EL (cell line): ENCODE measurements at places on chromosomes 12 and 14.
A peak's percentile ranks its signal among the peaks of the same experiment; 100 is the strongest.

GRCh38 chr14:95477411-95478269 lies 38.8 kb downstream of the SYNE3 start:
- DNase-seq = no peak

- peak; percentile 96 for DNase-seq
These were observed 43.2 kb downstream of the PLEKHG7 start for GRCh38 chr12:92745856-92746550.

DNA sequence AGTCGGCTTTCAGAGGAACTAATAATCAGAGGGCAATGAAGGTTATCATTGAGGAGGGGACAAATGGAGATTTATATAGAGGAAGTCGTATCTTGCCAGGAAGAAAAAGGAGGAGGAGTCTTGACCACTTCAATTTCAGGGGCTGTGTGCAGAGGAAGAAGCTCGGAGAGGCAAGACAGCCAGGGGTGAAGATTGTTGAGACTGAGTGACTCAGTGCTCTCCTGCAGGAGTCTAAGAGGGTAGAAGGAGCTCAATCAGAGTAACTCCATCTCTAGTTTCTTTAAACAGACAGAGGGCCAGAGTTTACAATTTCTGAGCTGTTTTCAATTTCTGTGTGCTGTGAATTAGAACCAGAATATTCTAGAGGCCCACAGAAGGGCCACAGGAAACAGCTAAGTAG lies 439.3 kb upstream of the PRICKLE1 start:
- DNase-seq = peak; percentile 5

DNA sequence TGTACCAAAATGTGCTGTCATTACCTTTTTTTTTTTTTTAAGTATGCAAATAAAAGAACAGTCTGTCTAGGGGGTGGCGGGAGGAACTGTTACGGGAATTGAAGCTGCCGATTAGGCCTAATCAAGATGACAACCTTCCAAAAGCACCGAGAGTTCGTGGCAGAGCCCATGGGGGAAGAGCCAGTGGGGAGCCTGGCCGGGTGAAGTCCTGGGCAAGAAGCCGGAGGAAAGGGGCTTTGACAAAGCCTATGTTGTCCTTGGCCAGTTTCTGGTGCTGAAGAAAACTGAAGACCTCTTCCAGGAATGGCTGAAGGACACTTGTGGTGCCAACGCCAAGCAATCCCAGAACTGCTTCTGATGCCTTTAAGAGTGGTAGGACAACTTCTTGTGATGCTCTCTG lies 42.6 kb downstream of the ACTN1 start:
- DNase-seq = no peak

- no peak for DNase-seq
These were observed 150.3 kb upstream of the ARHGAP5 start for GRCh38 chr14:31926652-31927347.

- no peak for DNase-seq
These were observed 75.7 kb downstream of the LRRK2 start for GRCh38 chr12:40300490-40300889.

DNA sequence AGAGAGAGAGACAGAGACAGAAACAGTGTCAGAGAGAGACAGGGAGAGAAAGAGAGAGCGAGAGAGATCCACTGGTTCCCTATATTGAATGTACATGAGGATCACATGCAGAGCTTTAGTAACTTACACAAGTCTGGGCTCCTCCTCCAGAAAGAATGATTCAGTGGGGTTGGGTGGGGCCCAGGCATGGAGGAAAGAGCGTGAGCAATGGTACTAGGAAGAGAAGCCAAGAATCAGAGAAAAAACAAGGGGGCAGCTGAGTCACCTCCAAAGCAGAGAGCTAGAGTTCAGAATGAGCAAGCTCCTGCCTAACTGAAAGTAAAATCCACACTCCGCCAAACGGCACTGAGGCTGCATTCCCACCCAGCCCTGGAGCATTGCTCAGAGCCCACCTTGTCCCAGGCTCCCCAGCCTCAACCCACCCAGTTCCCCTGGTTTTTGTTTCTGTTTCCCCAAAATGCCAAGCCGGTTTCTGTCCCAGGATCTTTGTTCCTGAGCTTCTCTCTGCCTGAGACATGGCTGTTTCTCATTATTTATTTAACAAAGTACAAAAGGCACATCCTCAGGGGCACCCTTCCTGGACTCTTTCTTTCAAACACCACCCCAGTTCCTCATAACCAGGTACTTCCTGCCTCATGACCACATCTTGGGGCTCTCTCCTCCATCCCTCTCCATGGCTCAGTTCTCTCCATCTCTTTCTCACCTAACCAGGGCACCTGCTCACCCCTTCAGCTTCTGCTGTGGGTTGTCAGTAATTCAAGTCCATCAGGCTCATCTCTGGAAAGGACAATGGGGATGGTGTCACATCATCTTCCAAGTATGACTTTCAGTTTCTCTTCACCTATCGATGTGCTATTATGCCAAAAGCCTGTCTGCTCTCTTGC lies 670.3 kb upstream of the TBX3 start:
- peak; percentile 97 for DNase-seq

DNA sequence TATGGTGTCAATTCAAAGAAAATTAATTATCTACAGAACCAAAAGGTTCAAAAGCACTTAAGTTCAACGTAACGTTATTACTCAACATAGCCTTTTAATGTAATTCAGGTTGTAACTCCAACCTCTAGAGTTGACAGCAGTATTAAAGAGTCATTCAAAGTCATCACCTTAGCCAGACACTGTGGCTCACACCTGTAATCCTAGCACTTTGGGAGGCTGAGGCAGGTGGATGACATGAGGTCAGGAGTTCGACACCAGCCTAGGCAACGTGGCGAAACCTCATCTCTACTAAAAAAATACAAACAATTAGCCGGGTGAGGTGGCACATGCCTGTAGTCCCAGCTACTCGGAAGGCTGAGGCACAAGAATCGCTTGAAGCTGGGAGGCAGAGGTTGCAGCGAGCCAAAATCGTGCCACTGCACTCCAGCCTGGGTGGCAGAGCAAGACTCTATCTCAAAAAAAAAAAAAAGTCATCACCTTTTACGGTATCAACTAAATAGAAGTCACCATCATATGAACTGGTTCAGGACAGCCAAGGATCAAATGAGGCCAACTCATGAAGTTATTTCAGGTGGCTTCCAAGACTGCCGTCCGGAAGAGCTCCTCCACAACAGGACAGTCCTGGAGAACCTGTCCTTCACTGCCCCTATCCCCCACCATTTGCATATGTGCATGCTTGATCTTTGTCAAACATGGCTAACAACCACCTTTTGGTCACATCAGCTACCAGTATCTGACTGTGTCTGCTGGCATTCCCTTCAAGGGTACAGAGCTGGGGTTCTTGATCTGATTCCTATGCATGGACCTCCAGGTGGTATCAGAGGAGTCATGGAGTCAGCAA lies 4.2 kb downstream of the PPTC7 start:
- no peak for DNase-seq

- no peak for DNase-seq
These were observed 26.9 kb upstream of the FERMT2 start for GRCh38 chr14:52977798-52978197.

GRCh38 chr14:23324455-23324846 lies 3.2 kb downstream of the PABPN1 start:
- no peak for DNase-seq

GRCh38 chr12:108671110-108671509 lies 37.4 kb upstream of the SELPLG start:
- no peak for DNase-seq

GRCh38 chr14:64778104-64778754 lies 74.0 kb downstream of the PLEKHG3 start:
- no peak for DNase-seq

- no peak for DNase-seq
These were observed 585.6 kb downstream of the GALC start for GRCh38 chr14:87407344-87407743.

- no peak for DNase-seq
These were observed 196.8 kb downstream of the PPM1H start for GRCh38 chr12:62738105-62738504.

- DNase-seq = no peak
These were observed 112.0 kb downstream of the SLC5A8 start for GRCh38 chr12:101097829-101098580.

- no peak for DNase-seq
These were observed 337.9 kb downstream of the NRXN3 start for GRCh38 chr14:78508023-78508422.

DNA sequence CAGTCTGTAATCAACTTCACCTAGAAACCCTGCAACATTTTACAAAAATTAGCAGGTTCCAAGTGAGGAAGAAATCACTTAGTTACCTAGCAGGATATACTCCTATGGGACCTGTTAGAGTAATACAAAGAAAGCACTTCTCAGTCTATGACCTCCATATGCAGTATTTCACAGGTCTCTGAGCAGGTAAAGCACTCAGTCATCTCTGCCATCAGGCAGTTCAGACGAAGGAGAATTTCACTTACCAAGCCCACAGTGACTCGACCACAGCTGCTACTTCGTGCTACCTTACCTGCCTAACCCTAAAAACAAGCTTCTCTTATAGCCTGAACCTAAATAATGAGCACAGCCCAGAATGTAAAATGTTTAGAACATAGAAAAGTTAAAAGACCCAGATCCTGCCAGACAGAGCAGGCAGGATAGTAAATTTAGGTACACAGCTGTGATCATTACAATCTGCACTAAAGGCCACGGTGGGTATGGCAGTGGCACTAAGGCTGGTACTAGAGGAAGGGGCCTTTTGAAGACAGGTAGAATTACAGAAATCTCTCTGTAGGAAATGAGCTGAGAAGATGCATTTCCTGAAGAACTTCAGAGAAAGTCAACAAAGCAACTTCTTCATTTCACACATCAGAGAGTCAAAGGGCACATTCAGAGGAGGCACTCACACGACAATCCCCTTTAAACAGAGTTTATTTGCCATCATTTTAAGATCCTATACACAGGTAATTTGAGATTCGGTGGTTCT lies 35.7 kb downstream of the DCAF5 start:
- no peak for DNase-seq

DNA sequence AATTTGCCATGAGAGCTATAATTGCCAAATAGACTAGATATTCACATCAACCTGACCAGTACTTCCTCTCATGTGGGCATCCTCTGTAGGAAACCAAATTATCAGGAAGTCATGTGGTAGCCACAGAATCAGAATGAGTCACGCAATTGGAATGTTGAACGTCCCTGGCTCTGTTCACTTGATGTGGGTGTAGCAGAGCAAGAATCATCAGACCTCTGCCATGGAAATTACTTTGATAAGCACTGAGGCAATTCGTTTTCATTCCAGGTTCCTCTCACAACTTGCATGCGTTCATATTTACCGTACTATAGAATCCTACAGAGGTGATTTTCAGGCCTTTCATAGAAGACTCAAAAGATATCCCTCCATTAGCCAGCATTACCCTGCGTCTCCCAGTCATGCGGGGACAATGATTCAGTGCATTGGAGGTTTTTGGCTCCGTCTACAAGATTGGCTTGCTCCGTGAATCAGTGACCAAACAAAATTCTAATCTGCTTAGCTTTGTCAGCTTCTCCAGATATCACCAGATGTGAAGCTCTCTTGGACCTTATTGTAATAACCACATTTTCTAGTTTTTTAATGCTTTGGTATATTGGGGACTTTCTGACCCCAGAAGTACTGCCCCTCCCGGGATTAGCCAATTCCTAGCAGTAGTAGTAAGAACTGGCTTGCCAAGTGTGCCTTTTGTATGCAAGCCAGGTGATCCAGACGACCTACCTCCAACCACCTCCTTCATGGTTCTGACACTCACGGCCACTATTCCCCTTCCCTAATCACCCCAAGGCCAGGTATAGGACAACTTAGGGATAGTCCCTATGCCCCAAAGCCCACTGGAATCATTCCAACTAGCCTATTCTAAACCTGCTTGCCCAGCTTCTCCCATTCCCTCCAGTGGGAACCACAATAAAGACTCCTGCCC lies 133.4 kb downstream of the KICS2 start:
- DNase-seq = peak; percentile 97

- DNase-seq = no peak
These were observed 137.4 kb downstream of the TPH2 start for GRCh38 chr12:72075891-72076557.

DNA sequence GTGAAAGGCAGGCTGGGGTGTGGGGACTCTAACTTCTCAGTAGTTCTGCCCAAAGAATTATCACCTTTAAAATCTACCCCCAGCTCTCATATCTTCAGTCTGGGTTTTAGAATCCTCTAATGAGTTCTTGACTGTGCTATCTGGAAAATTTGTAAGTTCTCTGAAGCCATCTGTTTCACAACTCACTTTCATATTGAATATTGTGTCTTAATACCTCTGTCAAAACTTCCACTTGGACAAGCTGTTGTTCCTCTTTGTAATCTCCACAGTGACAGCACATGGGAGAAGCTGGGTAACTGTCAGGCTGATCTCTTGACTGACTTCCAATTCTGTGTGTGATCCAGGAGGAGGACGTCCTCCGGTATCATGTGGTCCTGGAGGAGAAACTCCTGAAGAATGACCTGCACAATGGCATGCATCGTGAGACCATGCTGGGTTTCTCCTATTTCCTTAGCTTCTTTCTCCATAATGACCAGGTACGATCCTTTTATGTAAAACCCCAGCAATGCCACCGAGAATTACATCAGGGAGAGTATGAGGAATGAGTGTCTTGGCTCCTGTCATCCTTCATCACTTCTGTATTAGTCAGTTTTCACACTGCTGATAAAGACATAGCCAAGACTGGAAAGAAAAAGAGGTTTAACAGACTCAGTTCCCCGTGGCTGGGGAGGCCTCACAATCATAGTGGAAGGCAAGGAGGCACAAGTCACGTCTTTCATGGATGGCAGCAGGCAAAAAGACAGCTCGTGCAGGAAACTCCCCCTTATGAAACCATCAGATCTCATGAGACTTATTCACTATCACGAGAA lies 111.9 kb downstream of the STAB2 start:
- no peak for DNase-seq

DNA sequence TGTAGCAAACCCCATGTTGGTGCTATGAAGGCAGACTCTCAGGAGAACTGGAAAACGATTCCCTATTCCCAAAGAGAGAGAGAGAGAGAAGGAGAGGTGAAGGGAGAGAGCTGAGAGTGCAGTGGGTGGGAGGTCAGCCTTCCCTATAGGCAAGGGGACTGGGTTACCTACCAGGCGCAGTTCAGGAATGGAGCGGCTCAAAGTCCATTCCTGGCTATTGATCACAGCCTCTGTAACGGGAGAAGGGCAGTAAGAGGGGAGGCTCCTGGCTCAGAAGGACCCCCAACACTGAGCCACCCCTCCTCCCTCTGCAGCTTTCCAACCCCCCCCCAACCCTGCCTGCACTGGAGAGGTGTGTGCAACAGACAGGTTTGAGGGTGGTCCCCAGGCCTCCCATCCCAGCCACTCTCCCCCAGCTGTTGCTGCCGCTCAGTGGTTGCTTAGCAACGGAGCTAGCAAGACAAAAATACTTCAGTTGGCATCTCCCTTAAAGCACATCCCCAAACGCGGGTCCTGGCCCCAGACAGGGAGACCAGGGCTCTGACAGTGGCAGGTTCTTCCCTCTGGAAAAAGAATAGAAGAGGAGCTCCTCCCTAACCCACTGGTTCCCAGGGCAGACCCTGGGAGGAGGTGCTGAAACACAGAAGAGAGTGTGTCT lies 3.2 kb downstream of the AGAP2 start:
- no peak for DNase-seq

GRCh38 chr12:102609996-102610395 lies 129.6 kb upstream of the IGF1 start:
- DNase-seq = no peak

GRCh38 chr14:33834466-33835260 lies 116.2 kb downstream of the EGLN3 start:
- no peak for DNase-seq
